Osteoblast (primary cell): ENCODE measurements at places on chromosomes 4 and X. TPM values are rescaled to one million over a fixed set of nuclear protein-coding genes. Genes with fewer than 3 reads are reported as not detected.
A peak's percentile ranks its signal among the peaks of the same experiment; 100 is the strongest.

DNA sequence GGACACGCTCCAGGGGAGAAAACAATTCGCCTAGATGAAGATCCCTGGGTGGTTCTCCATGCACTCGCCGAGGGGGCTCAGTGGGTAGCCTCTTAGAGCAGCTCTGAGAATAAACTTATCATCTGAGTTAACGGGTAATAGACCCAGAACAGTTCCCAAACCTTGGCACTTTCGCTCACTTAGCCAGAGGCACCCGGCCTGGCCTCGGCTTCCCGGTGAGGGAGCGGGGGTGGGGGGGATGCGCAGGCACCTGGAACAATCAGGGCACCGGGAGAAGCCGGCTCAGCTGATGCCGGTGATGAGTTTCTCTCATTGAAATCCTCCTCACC, 405 bp upstream of the ZAR1 start:
- no peaks in the 10 kb centered on the region for H3K4me1 ChIP-seq
- no peaks in the 10 kb centered on the region for H3K36me3 ChIP-seq
- peak; percentile 77 for DNase-seq
- peaks cover 77% of the 10 kb centered on the region for H3K27me3 ChIP-seq
- no peak overlapping the region for H3K27ac ChIP-seq

The EMCN gene
- total RNA-seq: not detected in 2 replicates

- H3K27ac ChIP-seq: no peak overlapping the region
- DNase-seq: no peak
- no peaks in the 10 kb centered on the region for H3K4me1 ChIP-seq
- H3K27me3 ChIP-seq: no peaks in the 10 kb centered on the region
- H3K36me3 ChIP-seq: no peaks in the 10 kb centered on the region
Measured at GRCh38 chrX:37712458-37712857, 26.9 kb downstream of the XK start.

- DNase-seq: no peak
- H3K4me1 ChIP-seq: peaks cover 7% of the 10 kb centered on the region
- no peaks in the 10 kb centered on the region for H3K27me3 ChIP-seq
- no peak overlapping the region for H3K27ac ChIP-seq
- H3K36me3 ChIP-seq: peaks cover 2% of the 10 kb centered on the region
- no peak overlapping the region for H3K4me3 ChIP-seq
Measured at GRCh38 chr4:41069257-41069656, 145.1 kb downstream of the APBB2 start.

GRCh38 chrX:53483416-53483815, 49.2 kb upstream of the HSD17B10 start:
- DNase-seq: no peak
- H3K27me3 ChIP-seq: peaks cover 26% of the 10 kb centered on the region
- H3K36me3 ChIP-seq: no peaks in the 10 kb centered on the region

DNA sequence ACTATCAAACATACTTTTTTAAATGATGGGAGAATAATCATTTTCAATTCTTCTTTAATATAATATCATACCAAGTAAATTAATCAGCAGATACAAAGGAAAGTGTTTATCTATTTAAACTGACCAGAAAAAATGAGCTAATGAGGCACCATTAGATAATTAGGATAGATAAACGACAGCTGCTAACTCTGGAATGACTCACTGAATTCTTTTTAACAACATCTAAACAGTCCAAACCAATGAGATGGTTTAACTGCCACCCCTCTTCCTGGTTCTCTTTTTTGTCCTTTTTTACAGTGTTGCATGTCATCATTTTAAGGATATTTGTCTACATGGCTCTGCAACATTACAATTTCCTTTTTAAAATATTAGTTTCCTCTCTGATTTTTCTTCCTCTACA, 41.6 kb downstream of the UNC5C start:
- H3K27ac ChIP-seq: no peak overlapping the region
- no peaks in the 10 kb centered on the region for H3K27me3 ChIP-seq
- DNase-seq: no peak
- H3K4me1 ChIP-seq: peaks cover 43% of the 10 kb centered on the region

DNA sequence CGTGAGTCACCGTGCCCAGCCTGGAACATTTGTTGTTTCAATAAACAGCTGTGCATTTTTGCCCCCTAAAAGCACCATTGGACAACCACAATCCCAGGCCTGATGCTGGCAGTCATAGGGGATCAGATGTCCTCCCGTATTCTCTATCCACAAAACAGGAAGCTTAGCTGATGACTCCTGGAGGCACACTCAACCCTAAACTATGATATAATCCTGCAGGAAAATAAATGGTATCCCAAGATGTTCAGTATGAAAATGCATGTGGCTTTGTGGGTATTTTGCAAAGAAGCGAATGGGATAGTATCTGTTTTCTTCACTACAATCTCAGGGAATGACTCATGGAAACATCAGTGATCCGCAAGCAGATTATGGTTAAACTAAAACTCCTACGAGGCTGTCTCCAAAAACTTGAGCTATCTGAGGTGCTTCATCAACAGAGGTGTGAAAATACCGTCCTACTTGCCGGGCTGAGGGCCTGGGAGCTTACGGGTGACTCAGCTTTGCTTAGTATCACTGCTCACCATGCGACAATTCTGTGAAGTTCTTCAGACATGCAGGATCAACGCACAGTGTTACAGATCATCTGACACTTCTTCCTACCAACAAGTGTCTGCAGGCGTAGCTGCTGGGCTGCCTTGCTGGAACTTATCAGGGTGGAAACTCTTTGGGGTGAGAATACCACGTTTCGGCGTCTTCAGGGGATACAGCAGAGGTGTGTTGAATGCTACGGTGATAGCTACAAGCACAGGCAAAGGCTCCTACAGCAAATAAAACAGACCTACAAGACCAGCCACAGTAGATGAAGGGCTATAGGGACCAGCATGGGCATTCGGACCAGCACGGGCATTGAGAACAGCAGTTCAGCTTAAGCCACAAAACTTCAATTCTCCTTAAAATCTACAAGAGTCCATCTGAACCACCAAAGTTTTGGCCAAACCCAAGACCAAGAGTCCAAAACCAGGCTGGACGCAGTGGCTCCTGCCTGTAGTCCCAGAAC, 148.5 kb downstream of the DHRSX start:
- peaks cover 19% of the 10 kb centered on the region for H3K4me1 ChIP-seq
- H3K27me3 ChIP-seq: no peaks in the 10 kb centered on the region
- peak overlapping the region; percentile 93 for H3K27ac ChIP-seq

DNA sequence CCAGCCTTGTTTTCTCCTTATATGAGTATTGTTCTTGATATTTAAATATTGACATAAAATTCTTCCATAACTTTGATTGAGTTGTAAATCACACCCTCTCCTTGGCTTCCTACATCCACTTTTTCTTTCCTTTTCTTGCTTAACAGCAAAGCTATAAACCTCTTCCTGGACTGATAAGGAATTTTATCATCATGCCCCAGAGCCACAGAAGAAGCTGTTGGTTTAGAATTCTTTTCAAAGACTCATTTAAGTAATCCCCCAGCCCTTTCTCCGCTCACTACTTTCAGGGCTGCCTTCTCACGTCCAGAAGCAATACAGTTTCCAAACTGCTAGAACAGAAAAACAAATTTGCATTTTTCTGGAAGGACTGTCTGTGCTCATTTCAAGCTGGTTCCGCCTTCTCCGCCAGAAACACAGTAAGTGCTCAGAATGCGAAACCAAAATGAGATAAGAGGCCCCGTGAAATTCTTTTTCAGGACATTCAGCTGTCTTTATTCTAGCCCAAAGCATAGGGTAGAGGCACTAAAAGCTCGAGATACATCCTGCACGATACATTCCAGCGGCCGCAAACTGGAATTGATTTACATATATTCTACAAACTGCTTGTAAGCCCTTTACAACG, 849 bp downstream of the MID1 start:
- H3K4me3 ChIP-seq: peak overlapping the region; percentile 82
- H3K4me1 ChIP-seq: peaks cover 37% of the 10 kb centered on the region
- peak overlapping the region; percentile 72 for H3K27ac ChIP-seq
- DNase-seq: no peak
- H3K36me3 ChIP-seq: no peaks in the 10 kb centered on the region

The GPR34 gene
- total RNA-seq: 0.72 TPM in 1 of 2 replicates, not detected in the other

DNA sequence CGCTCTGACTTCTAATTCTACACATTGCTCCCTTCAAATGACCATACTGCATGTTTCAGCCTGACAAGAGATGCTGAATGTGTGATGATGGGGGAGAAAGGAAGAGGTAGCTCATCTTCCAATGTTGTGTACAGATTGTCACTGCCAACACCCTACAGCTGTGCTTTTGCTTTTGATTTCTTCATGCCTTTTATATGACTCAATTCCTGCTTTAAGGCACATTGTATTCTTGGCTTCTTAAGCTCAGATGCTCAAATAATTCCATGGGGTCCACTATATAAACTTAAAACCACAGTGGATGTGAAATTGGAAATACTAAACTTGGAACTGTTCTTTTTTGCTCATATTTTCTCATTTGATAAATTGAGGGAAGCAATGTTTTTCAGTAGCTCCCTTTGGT, 183.2 kb upstream of the WDFY3 start:
- H3K36me3 ChIP-seq: no peaks in the 10 kb centered on the region
- peak; percentile 65 for DNase-seq
- no peak overlapping the region for H3K4me3 ChIP-seq
- H3K27me3 ChIP-seq: no peaks in the 10 kb centered on the region
- no peaks in the 10 kb centered on the region for H3K4me1 ChIP-seq
- no peak overlapping the region for H3K27ac ChIP-seq

The TEX13B gene
- total RNA-seq: not detected in 2 replicates

The AREG gene
- under 0.01 and 0.36 TPM in 2 replicates for total RNA-seq

The NOX1 gene
- total RNA-seq: not detected in 2 replicates

The HERC5 gene
- 0.88 and 1.4 TPM in 2 replicates for total RNA-seq
